ENCODE measurements at places on chromosomes 3 and 15. TPM values are rescaled to one million over a fixed set of nuclear protein-coding genes. Genes with fewer than 3 reads are reported as not detected.

DNA sequence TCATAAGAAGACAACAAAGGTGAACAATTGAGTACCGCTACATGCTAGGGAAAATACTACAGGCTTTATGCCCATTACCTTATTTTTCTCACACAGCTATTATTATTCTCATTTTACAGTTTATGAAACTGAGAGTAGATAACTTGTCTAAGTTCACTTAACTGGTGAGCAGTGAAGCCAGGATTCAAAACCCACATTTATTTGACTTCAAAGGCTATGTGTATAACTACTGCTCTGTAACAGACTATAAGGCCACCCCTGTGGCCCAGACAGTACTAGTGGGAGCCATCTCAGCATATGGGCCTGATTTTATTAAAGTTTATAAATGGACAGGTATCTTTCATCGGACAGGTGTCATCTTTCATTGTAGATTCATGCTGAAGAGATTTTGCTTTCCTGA is 14.4 kb upstream of the BBX start:
- no peak for DNase-seq

GRCh38 chr15:47766406-47766805 is 49.1 kb downstream of the SEMA6D start:
- DNase-seq: no peak

GRCh38 chr15:39130556-39131379 is 450.1 kb upstream of the THBS1 start:
- DNase-seq: no peak

GRCh38 chr3:146177072-146177471 is 16.1 kb upstream of the PLOD2 start:
- no peak for DNase-seq

DNA sequence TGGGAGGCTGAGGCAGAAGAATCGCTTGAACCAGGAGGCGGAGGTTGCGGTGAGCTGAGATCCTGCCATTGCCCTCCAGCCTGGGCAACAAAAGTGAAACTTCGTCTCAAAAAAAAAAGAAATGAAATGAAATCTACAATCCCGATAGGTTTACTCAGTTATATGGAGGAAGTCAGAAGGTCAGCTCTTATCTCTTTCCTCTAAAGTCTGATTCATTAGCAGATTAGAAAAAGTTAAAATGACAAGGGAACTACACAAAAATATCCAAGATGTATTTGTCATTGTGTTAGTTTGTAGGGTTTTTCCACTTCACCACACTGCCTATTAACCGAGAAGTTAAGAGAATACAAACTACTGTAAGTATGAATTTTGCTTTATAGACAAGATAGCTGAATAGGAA is 420.6 kb downstream of the SHQ1 start:
- DNase-seq: no peak

DNA sequence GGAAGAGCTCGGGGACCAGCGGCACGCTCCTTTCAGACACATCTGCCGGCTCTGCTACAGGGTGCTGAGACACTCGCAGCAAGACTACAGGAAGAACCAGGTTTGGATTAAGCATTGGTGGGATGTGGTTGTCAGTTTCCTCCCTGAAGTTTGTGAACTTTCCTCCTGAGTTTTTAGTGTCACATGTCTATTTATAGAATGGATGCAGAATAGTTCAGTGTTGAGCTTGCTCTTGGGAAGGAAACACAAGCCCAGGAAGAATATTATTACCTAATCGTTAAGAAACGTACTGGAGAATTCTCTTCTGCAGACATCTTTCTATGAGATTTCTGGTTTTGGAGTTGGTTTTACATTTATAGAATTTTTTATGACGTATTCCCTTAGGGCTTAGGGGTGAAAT is 172.0 kb downstream of the ITPR1 start:
- DNase-seq: no peak

- DNase-seq: no peak
These were observed 28.8 kb upstream of the MAGEF1 start for GRCh38 chr3:184740509-184741258.

The PAK6 gene
- 2.5 TPM for total RNA-seq

The CCDC39 gene
- total RNA-seq: 0.10 TPM

The PRC1 gene
- total RNA-seq: 62.7 TPM

The RPP25 gene
- total RNA-seq: 3.3 TPM

Measured in tongue (tissue), 3 donors.